ENCODE measurements at places on chromosomes 3 and 15.

- no peak for DNase-seq
Measured at GRCh38 chr3:123348471-123349200, 100.3 kb downstream of the ADCY5 start.

DNA sequence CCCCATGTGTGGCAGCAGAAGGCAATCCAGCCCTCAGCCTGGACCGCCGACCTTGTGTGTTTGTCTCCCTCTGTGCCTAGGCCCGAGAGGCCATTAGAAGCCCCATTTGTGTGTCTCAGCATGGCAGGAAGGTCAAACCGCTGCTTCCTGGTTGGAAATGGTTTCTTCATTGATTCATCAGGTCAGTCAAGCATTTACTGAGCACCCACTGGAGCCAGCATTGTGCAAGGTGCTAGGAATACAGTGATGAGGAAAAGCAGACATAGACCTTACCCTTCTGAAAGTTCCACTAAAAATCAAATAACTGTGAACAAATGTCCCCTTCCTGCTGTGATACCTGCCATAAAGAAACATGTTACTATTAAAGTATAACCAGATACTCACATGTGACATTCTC, 265.9 kb upstream of the CTDSPL start:
- DNase-seq, result no peak

DNA sequence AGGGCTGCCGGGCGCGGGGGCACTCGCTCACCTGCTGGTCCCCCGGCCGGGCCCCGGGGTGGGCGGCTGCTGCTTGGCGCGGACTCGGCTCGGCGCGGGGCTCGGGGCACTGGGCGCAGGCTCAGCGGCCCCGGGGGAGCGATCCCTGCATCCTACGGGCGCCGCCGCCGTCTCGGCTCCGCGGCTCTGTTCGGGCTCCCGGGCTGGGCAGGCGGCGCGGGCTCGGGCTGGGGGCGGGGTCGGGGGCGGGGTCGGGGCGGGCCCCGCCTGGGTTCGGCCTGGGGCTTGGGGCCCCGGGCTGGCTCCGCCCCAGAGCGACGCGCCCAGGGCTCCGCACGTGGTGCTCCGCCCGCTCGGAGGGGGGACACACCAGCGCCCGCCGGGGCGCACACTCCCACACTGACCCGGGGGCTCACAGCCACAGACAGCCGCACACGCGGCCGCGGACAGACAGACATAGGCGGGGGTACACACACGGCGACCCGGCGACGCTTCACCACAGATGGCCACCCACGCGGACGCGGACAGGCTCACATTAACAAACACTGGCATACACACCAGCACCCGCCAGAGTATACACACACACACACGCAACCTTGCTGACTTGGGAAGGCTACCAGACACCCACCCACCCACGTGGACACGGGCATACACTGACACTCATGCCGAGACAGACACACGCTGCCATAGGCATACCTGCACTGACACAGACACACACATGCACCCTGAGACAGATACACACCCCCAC, at the start of gene SCN5A:
TSS of gene SCN5A (minus strand) at position 188 of the 748 bp plus-strand sequence. CDS start 16,380 bp downstream, outside the sequence.
- peak; percentile 75 for DNase-seq

GRCh38 chr3:40382617-40382979, 4.4 kb upstream of the ENTPD3 start:
- no peak for DNase-seq

DNA sequence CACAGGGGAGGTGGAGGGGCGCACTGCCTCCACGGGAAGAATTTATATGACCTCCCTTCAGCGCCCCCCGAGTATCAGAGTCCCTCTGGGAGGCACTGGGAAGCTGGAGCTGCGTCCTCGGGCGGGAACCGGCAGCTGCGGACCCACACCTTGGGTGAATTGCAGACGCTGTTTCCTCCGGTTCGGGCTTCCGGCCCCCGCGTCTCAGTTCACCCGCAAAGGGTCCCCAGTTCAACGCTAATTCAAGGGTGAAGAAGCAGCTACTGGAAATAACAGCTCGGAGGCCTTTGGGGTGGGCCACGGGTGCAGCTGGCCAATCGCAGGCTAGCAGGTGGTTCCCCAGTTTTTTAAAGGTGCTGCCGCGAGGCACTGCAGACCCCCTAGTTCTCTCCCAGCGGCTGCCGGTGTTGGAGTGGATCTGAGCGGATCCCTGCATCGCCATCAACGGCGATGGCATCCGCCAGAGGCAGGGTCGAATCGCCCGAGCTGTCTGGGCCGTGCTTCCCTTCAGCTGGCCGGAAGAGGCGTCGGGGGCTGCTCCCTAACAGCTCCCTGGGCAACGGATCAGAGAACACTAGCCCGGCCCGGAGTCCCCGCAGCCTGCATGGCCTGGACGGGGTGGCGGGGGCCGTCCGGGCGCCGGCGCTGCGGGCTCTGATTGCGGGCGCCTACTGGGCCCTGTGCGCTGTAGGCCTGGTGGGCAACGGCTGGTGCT, 19.4 kb upstream of the ADAMTS7 start:
- no peak for DNase-seq

DNA sequence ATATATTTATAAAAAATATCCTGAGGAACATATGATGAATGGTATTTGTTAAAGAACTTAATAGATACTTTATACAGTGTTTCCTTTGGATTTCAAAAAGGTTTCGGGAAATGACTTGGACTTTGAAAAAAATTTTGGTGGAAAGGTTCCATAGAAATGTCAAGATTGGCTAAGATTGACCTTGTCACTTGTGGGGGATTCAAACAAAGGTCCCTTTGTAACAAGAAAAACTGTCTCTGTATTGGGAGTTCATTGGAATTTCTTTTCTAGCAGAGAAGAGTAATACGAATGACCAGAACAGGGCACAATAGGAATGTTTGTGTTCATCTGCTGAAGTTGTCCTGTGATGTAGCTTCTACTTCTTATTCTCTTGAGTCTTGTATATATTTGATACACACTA, 43.2 kb downstream of the ARHGEF26 start:
- DNase-seq, result no peak

- DNase-seq, result no peak
Measured at GRCh38 chr3:6806991-6807390, 53.9 kb upstream of the GRM7 start.

- DNase-seq, result no peak
Measured at GRCh38 chr15:89860431-89860830, 33.4 kb downstream of the AP3S2 start.

- DNase-seq, result no peak
Measured at GRCh38 chr3:115062009-115062408, 85.1 kb downstream of the ZBTB20 start.

- DNase-seq, result no peak
Measured at GRCh38 chr3:56762718-56763117, 39.0 kb downstream of the ARHGEF3 start.

DNA sequence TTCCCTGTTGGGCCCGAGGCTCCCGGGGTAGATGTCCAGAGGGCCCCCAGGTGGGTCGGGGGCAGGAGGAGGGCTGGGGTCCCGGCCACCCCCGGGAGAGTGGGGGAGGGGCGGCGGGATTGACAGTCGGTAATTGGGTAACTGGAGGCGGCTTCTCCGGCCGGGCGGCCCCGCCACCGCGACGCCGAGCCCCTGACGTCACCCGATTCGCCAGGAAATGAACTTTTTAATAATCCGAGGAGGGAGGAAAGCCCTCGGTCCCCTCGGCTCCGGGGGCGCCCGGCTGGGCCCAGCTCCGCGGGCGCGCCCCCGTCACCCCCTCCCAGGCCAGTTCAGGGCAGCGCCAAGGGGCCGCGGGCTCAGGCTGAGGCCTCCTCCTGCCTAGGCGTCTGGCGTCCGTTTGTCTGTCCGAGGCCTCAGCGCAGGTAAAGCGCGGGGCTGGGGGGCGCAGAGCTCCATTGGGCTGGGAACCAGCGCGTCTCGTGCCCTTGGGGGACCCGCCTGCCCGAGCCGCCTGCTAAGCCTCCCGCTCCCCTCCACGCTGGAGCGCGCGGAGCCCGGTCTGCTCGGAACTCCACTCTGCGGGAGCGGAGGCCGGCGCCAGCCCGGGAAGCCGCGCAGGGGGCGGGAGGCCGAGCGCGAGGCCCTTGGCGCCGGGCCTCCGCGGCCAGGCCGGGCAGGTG, 3.9 kb downstream of the GATA2 start:
- DNase-seq, result peak; percentile 63

DNA sequence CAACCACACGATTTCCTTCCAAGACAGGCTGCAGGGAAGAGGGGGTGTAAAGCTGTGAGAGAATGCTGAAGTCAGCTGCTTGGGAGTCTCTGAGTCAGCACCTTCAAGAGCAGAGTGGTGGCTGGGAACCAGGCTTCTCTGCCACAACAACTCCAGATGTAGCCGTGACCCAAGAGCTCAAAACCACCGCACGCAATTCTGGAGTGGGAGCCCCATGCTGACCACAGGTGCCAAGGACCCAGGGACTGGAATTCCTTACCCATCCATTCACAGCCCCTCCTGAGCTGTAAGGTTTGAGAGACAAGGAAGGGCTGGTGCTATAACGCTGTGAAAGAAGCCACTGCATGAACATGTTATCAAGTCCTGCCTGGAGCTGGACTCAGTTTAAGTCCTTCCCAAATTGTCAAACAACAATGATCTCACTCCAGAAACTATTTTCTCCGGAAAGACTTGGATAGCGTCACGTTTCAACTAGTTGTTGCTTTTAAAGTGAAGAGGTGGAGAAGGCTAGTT, 61.4 kb downstream of the UMPS start:
- no peak for DNase-seq

DNA sequence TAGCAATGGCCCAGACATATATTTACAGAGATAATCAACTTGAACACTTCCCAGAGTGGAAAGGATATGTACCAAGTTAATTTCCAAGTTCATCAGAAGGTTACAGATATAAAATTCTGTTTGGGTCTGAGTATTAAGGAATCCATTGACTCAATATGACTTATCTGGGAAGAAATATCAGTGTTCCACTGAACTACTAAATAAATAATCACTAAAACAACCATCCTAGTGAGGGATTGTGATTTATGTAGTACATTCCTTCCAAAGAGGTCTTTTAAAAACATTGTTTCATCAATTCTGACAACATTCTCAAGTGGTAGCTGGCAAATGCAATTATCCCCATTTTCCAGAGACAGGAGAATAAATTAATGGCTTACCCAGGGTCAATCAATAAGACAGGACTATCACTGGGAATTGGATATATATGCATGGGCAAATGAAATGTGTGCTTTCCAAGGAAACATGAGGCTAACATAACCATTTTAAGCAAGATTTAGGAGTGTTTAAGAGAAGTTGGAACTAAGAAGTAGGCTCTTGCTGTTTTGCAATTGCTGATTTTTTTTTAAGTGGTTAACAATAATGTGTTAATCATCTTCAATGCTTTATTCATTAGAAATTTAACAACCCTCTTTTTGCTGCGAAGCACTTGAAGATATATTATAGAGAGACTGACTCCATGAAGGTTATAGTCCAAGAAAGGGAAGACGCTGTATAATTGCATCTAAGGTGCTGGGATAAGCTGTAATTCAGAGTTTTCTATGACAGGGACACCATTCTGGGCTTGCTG, 37.9 kb downstream of the SLC9A9 start:
- DNase-seq, result no peak

- no peak for DNase-seq
Measured at GRCh38 chr15:34999906-35000305, 11.8 kb upstream of the ZNF770 start.

DNA sequence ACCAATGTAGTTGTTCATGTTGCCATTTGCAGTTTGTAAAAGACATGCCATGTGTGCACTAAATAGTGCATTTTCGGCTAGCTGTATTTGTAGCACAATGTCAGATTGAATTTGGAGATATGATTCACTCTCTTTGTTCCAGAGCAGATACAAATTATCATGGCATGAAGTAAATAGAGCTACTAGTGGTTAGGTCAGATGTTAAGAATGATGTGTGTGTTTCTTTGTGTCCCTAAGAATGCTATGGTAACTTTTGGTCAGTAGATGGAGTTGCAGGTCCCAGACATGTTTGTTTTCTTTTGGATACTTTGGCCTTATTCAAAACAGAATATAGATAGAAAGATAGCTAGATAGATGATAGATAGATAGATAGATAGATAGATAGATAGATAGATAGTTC, 595.8 kb downstream of the NLGN1 start:
- DNase-seq, result no peak

GRCh38 chr3:23698652-23699313, 107.0 kb upstream of the UBE2E1 start:
- no peak for DNase-seq

DNA sequence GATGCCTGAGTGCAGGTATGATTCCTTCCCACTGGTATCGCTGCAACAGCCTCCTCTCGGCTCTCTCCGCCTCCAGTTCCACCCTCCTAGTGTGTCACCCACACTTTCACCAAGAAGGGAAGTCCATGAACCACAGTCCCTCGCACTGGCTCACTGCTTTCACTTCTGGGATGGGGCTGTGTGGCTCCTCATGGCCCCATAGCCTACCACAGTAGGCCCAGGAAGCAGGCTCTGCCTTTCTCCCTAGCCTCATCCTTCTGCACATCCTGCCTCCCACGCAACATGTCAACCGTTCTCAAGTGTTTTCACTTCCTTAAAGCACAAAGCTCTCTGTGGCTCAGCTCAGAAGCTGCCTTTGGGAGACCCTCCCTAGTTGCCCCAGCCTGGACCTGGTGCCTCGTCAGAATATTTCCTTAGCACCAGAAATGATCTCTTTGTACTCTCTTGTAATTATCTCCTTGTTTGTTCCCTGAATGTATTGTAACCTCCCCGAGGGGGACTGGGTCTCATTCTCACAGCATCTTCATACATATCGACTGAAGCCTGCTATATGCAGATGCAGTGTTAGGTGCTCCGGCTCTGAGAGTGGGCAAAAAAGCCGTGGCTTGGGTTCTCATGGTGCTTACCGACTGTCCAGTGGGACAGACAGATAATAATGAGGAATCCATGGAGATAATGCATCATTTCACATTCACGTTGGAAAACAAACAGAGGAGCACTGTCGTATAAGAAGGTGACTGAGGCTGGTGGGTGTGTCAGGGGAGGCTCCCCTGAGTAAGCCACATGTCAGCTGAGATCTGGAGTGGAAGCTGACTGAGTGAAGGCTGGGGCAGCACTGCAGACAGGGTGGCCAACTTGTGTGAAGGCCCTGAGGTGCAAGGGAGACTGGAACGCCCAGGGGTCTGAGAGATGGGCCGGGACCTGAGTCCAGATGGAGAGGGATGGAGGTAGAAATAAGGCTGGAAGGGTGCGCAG, 107.1 kb downstream of the DGKG start:
- DNase-seq, result no peak

GRCh38 chr3:128823008-128823407, 56.4 kb upstream of the ACAD9 start:
- DNase-seq, result no peak

DNA sequence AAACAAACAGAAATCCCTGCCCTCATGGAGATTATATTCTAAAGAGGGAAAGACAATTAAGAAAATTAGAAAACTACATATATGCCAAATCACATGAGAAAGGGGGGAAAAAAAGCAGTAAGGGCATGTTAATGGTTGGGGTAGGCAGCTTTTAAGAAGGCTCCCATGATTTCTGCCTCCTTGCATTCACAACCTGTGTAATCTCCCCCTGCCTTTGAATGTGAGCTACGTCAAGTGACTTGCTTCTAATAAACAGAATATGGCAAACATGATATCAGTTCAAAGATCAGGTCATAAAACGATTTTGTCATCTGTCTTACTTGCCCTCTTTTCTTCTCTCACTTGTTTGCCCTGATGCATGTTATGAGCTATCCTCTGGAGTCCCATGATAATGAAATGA, 673.6 kb upstream of the ADAMTS9 start:
- no peak for DNase-seq
